Vagina (tissue), 2 donors: ENCODE measurements at places on chromosomes 1 and 21.
A peak's percentile ranks its signal among the peaks of the same experiment; 100 is the strongest.

GRCh38 chr1:201461645-201462441 lies 7.1 kb downstream of the PHLDA3 start:
- H3K4me1 ChIP-seq, result peaks cover 81% of the 10 kb centered on the region
- H3K27ac ChIP-seq, result peak overlapping the region; percentile 96
- no peaks in the 10 kb centered on the region for H3K36me3 ChIP-seq
- DNase-seq, result no peak
- H3K27me3 ChIP-seq, result no peaks in the 10 kb centered on the region

DNA sequence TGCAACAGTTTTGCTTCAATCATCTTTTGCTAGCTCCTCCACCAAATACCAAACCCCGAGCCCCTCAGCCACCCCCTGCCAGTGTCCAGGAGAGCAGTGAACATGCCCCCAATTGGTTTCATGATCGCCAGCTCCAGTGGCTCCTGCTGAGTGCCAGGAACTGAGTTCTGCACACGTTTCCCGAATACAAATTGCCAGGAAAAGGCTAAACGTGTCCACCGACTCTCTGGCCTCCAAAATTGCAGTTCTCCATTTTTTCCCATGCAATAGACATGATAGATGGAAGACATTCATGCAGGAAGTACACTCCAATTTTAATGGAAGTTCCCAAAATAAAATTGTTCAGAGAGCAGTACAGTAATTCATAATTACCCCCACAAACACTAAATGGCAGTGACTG lies 101.3 kb downstream of the SPSB1 start:
- no peaks in the 10 kb centered on the region for H3K36me3 ChIP-seq
- no peak overlapping the region for H3K4me3 ChIP-seq
- no peaks in the 10 kb centered on the region for H3K27me3 ChIP-seq
- H3K4me1 ChIP-seq, result peaks cover 14% of the 10 kb centered on the region

GRCh38 chr1:56931686-56932085 lies 34.1 kb downstream of the C8B start:
- H3K4me3 ChIP-seq, result no peak overlapping the region
- H3K36me3 ChIP-seq, result no peaks in the 10 kb centered on the region
- no peaks in the 10 kb centered on the region for H3K27me3 ChIP-seq
- no peaks in the 10 kb centered on the region for H3K4me1 ChIP-seq
- H3K27ac ChIP-seq, result no peak overlapping the region

DNA sequence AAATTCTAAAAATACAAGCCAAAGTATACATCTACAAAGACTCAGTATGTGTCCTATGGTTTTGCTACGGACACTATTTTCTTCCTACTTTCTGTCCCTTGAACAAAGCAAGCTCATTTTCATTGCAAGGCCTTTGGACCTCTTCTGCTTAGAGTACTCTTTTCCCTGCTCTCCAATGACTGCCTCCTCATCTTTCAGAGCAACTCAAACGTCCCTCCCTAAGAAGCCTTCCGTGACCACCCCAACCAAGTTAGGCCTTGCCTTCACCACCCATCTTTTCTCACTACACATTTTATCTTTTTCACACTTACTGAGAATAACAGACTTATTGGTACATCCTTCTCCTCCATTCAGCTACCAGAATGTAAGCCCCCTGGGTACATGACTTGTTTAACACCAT lies 39.9 kb downstream of the ENAH start:
- no peak for DNase-seq
- H3K27ac ChIP-seq, result no peak overlapping the region
- H3K27me3 ChIP-seq, result no peaks in the 10 kb centered on the region
- no peak overlapping the region for H3K4me3 ChIP-seq

GRCh38 chr1:92194511-92194910 lies 23.2 kb upstream of the C1orf146 start:
- H3K27ac ChIP-seq, result no peak overlapping the region
- no peak overlapping the region for H3K4me3 ChIP-seq
- no peak for DNase-seq
- no peaks in the 10 kb centered on the region for H3K4me1 ChIP-seq
- H3K27me3 ChIP-seq, result no peaks in the 10 kb centered on the region
- H3K36me3 ChIP-seq, result no peaks in the 10 kb centered on the region

DNA sequence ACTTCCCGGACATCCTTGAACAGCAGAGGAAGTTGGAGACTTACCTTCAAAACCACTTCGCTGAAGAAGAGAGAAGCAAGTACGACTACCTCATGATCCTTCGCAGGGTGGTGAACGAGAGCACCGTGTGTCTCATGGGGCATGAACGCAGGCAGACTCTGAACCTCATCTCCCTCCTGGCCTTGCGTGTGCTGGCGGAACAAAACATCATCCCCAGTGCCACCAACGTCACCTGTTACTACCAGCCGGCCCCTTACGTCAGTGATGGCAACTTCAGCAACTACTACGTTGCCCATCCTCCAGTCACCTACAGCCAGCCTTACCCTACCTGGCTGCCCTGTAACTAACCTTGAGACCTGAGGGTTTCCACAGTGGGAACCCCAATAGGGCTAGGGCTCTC lies 17.9 kb downstream of the TENT5C start:
- H3K4me1 ChIP-seq, result no peaks in the 10 kb centered on the region
- no peaks in the 10 kb centered on the region for H3K27me3 ChIP-seq
- peak; percentile 52 for DNase-seq
- H3K36me3 ChIP-seq, result peaks cover 9% of the 10 kb centered on the region
- H3K27ac ChIP-seq, result no peak overlapping the region

- DNase-seq, result no peak
- no peaks in the 10 kb centered on the region for H3K27me3 ChIP-seq
- no peaks in the 10 kb centered on the region for H3K36me3 ChIP-seq
- H3K4me1 ChIP-seq, result no peaks in the 10 kb centered on the region
Observed at GRCh38 chr1:162333991-162334390, 42.7 kb downstream of the SPATA46 start.

- H3K4me1 ChIP-seq, result peaks cover 24% of the 10 kb centered on the region
- H3K4me3 ChIP-seq, result no peak overlapping the region
- no peaks in the 10 kb centered on the region for H3K36me3 ChIP-seq
- H3K27me3 ChIP-seq, result no peaks in the 10 kb centered on the region
- no peak overlapping the region for H3K27ac ChIP-seq
Observed at GRCh38 chr1:54575161-54575560, 27.1 kb downstream of the ACOT11 start.
